ENCODE measurements at places on chromosomes 2 and 18.

DNA sequence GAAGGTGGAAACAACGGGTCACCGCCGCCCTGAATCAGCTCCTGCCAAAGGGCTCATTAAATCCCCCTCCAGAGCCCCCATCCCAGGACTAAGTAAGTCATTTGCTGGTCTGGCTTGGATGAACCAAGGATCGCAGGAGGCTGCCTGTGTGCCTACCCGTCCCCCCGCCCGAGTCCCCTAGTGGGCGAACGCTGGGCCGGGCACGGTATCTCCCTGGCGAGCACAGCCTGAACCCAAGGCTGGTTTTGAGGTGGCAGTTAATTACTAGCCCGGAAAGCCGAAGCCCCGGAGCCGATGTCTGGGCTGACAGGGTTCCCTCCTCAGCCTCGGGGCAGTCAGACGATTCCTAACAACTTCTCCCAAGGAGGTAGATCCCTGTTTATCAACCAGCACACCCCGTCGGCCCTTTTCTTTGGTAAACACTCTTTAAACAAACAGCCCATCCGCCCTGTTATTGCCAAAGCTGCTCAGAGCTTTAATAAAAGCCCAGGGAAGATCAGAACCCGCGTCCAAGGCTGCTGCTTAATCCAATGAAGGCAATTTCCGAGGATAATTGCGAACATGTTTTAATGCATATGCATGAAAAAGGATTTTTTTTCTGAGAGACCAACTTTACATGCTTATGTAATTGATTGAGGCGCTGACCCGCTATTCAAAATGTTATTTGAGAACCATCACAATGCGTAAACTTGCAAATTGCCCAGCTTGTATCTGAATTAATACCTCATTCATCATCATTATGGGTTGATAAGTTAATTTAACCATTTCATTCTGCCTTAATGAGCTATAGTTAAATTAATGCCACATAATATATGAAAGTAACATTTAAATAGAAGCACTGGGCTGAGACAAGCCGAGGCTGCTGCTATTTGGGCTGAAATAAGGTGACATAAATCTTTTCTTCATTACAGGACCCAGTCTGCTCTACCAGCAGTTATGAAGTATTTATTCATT, 10.5 kb downstream of the EVX2 start:
- DNase-seq: no peak

DNA sequence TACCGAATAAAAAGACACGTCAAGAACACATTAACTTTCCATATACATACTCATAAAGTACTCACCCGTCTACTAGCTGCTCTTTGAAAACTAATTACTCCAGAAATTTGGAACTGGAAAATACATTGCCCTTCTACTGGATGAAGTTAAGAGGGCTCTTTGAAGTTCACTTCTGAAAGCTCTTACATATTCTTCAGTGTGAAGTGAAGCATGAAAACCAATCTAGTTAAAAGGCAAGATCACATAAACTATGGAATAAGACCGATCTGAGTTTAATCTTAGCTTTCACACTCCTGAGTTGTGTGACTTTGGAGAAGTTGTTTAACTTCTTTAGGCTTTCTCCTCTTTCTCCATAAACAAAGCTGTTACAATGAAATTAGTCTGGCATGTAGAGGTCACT, 38.5 kb downstream of the REV1 start:
- peak; percentile 96 for DNase-seq

DNA sequence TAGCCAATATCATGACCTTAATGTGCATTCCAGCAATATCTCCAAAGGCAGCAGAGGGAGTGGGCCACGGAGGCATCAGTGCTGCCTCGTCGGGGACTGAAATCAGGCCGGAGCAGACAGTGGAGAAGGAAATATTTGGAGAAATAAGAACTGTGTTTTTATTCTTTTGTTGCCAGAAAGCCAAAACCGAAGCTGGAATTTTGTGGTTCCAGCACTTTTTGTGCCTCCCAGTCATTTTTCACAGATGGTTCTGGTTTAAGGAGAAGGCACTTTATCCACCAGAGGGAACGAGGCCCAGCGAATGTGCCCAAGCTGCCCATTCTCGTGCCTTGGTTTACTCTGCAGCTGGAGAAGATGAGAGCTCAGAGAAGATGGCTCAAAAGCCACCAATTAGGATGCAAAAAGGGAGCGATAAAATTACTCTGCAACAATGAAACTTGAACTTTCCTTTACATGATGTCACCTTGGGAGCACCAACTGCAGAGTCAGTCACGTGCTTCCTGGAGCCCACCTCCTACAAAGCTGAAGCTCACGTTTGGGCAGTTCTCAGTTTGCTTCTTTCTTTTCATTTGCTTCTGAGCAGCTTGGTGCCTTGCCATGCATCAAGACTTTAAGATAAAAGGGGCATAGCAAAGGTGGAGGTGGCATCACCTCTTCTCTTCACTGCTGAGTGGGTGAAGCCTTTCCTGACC, 288.7 kb downstream of the LPIN1 start:
- no peak for DNase-seq

GRCh38 chr2:20549144-20549543, 101.8 kb downstream of the HS1BP3 start:
- DNase-seq: no peak

- no peak for DNase-seq
Observed at GRCh38 chr2:174678395-174678794, 80.8 kb upstream of the WIPF1 start.

DNA sequence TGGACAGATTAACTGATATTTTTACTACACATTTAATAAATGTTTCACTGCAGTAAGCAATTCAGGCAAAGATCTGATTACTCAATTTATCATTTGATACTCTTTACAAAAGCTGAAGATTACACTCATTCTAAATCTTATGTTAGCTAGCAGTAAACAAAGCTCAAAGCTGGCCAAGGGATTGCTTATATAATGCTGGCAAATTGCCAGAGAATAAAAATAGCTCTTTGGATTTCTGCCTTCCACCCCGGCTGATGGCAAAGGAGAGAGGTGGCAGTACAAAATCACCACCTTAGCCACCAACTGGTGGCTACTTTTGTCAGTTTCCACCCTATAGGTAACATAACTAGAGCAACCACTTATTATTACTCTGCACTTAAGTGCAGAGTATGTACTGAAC, 320.5 kb downstream of the FSIP2 start:
- DNase-seq: no peak

GRCh38 chr2:9030190-9030589, 26.7 kb upstream of the MBOAT2 start:
- DNase-seq: peak; percentile 24

- DNase-seq: no peak
Observed at GRCh38 chr18:30271716-30272115, 770.8 kb downstream of the DSC3 start.

DNA sequence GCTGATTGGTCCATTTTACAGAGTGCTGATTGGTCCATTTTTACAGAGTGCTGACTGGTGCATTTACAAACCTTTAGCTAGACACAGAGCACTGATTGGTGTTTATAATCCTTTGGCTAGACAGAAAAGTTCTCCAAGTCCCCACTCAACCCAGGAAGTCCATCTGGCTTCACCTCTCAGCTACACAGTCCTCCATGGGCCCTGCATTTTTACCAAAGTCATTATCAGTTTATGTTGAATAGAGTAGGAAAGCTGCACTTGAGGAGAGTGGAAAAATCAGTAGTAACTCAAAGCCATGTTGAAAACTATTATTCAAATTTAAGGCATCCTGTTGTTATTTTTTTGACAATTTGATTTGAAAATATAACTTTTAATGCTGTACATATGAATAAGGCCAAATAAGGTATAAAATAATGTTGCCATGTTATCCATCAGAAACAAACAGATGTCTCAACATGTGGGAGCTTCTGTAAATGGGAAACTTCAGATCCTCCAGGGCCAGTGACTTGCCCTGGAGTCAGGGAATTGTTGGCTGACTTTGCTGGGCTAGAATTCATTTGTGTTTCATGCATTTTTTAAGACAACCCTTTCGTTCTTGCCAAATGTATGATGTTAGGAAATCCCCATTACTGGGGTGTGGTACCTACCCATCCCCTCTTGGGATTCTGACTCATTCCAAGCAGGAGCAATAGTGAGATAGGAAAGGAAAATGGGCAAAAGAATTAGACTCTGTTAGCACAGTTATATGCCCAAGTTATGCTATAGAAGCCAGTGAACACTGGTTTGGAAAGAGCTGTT, 37.8 kb upstream of the CCDC195 start:
- DNase-seq: no peak

DNA sequence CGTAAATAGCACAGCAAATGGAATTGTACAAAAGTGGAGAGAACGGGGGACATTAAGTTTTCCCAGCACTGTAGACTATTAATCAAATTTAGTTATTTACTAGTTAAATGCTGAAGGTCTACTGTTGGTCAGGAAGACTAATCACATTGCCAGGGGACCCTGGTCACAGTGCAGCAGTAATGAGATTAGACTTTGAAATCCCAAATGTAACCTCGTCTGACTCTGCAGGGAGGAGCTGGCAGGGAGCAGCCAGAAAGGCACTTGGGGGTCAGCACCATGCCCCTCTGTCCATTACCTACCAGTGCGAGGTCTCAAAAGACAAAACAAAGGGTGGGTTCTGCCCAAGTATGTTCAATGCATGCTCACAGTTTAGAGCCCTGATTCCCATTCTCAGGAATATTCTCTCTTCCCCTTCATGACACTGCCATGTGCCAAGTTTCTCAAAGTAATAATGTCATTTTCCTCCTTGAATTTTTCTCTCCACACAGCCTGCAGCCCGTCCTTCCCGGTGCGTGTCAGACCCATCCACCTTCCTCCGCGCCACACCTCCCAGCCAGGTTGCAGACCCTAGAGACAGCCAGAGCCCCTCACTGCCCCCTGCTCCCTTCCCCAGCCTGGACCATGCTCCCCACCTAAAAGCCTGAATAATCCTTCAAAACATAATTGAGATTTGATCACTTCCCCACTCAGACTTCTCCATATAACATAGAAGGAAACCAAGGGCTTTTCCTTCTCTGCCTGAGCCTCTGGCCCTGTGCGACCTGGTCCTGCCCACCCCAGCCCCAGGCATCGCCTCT, 52.5 kb downstream of the TMEM18 start:
- no peak for DNase-seq

GRCh38 chr18:46793565-46793964, 36.7 kb upstream of the ST8SIA5 start:
- peak; percentile 62 for DNase-seq

GRCh38 chr2:111618978-111619902, 264.8 kb downstream of the ANAPC1 start:
- no peak for DNase-seq

DNA sequence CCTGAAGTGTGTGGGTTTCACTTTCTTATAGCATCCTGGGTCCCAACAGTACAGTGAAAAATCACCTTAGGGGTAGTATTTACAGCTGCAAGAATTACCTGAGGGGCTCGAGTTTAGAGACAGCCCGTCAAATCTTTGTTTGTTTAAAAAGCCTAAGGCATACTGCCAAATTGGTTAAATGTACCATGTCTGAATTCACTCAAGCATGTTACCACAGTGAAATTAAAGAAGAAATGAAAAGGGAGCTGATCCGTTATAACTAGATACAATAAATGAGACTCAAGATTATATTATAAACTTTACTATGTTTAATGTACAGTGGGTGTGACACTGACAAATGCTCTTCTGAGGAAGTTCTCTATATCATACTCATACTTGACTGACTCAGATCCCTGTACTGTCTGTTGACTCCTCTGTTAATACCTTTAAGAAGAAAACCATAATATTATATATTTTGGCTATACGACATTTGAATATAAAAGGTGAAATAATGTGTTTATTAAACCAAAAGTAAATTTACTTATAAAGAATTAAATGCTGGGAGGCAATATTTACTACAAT, 107.3 kb downstream of the TMEFF2 start:
- peak; percentile 80 for DNase-seq

- no peak for DNase-seq
Observed at GRCh38 chr2:3913166-3913565, 209.8 kb downstream of the DCDC2C start.

- DNase-seq: no peak
Observed at GRCh38 chr18:73948497-73948896, 199.1 kb downstream of the FBXO15 start.

DNA sequence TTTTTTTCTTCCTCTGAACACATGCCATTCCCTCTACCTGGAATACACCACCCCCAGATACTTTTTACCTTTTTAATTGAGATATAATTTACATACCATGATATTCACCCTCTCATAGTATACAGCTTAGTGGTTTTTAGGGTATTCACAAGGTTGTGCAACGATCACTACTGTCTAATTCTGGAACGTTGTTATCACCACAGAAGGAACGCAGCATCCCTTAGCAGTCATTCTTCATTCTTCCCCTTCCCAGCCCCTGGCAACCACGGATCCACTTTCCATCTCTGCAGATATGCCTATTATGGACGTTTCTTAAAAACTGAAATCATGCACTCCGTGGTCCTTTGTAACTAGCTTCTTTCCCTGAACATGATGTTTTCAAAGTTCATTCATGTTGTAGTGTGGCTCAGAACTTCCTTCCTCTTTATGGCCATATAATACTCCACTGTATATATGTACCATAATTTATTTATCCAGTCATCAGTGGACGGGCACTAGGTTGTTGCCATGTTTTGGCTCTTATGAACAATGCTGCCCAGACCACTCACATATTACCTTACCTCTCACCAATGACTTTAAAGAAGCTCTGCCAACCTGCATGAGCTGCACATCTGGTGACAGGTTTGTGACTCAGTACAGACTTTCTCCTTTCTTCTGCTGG, 168.9 kb downstream of the CTIF start:
- no peak for DNase-seq

DNA sequence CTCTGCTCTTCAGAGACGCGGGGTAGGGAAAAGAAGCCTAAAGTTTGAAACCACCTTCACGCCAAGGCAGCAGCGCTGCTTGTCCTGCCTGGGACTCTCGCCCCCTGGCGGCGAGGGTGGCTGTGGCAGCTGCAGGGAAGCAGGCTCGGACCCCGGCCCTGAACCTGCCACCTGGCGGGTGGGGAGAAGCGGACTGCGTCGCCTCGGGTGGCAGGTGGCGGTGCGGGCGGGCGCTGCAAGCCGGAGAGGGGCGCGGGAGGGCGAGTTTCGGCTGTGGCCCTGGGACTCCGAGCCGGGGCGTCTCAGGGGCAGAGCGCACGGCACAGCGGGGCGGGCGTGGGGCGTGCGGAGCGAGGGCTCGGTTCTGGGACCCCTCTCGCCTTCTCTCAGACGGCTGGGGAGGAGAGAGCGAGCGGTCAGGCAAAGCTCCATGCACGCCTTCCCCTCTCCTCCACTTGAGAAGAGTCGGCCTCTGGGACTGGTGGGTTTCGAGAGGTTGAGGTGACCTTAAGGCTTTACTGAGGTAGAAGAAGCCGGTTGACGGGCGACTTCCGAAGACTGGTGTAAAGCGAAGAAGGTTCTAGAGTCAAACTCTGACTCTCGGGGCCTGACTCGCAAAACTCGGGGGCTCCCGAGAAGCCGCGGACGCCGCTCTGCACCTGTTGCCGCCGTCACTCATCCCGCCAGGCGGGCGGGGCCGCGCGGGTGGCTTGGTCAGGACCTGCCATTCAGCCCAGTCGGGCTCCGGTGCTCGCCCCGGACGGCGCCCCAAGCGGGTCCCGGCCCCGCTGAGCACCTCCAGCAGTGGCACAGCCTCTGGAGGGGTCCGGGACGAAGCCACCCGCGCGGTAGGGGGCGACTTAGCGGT, 1.1 kb upstream of the BOLL start:
- no peak for DNase-seq

GRCh38 chr2:231934441-231935206, 8.4 kb upstream of the NPPC start:
- no peak for DNase-seq

GRCh38 chr2:227153307-227153706, 10.7 kb downstream of the COL4A4 start:
- DNase-seq: no peak

GRCh38 chr2:231985823-231986261, 24.3 kb downstream of the DIS3L2 start:
- no peak for DNase-seq

Data from DMS79 (cell line).